Ascending aorta (tissue), 2 donors: ENCODE measurements at places on chromosomes 4 and X. TPM values are rescaled to one million over a fixed set of nuclear protein-coding genes. Genes with fewer than 3 reads are reported as not detected.
A peak's percentile ranks its signal among the peaks of the same experiment; 100 is the strongest.

Gene GRSF1
- 23.3 TPM for total RNA-seq

Gene ARMCX4
- total RNA-seq, result 7.3 TPM

Gene PAGE5
- total RNA-seq, result not detected

Gene FAM149A
- 13.9 TPM for total RNA-seq

Gene MAGED2
- total RNA-seq, result 187 TPM

Gene HPSE
- total RNA-seq, result 1.7 TPM

Gene HHIP
- total RNA-seq, result 2.2 TPM

Gene MAGEC2
- total RNA-seq, result not detected

Gene FGF16
- total RNA-seq, result not detected

Gene TEX13D
- total RNA-seq, result not detected

Gene MAGEA9
- not detected for total RNA-seq

Gene FGFR3
- 3.7 TPM for total RNA-seq

Gene GAGE1
- total RNA-seq, result not detected

Gene TSPAN7
- total RNA-seq, result 122 TPM

Gene LEF1
- not detected for total RNA-seq

Gene MAPK10
- 9.3 TPM for total RNA-seq

Gene CDKL2
- not detected for total RNA-seq

Gene STK26
- total RNA-seq, result 1.8 TPM

Gene GUCY1A1
- 37.1 TPM for total RNA-seq

Gene DUSP9
- not detected for total RNA-seq

Gene IL3RA
- 71.9 TPM for total RNA-seq

Gene ERAS
- not detected for total RNA-seq

Gene CFP
- total RNA-seq, result 25.4 TPM

Gene PTPN13
- 20.8 TPM for total RNA-seq

Gene SORCS2
- total RNA-seq, result 0.32 TPM

DNA sequence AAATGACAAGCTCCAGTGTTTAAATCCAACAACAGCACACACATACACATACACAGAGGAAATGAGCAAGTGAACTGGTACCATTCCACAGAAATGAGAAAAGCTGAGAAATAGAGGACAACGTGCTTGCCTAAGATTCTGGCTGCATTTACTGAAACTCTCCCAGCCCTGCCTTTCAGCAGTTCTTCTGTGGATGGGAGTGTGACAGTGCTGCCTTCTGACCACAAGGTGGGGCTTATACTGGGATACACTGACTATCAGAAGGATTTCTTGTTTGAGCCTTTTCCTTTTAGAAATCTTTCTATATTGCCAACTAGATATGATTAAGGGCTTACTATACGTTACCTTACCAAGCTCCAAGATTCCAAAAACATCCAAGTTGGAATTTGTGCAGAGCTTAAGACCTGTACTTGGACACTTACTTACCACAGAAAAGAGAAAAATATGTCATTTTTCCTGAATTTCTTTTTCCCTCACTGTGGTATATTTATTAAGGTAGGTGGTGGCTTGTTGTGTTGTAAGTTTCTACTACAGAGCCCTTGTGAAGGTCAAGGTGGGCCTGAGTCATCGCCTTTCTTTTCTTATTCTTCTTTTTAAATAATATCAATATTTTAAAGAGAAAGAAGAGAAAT is 10.7 kb upstream of the CXCL8 start:
- DNase-seq, result peak; percentile 87

DNA sequence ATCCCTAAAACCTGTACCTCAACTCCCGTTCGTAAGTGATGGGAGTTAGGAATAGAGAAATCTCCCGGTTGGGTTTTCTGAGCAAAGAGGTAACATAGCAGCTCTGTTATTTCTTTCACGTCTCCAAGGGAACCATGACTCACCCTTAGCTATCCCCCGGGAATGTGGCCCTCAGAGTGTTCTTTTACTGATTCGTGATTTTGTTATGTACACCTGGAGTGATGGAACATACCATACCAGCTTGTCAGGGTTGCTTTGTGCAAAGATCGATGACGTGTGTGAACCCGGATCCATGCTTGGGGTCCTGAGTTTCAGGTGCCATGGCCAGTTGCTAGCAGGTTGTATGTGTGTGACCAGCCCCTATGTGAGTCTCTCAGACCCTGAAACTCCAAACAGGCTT is 52.6 kb downstream of the HPRT1 start:
- DNase-seq, result no peak

DNA sequence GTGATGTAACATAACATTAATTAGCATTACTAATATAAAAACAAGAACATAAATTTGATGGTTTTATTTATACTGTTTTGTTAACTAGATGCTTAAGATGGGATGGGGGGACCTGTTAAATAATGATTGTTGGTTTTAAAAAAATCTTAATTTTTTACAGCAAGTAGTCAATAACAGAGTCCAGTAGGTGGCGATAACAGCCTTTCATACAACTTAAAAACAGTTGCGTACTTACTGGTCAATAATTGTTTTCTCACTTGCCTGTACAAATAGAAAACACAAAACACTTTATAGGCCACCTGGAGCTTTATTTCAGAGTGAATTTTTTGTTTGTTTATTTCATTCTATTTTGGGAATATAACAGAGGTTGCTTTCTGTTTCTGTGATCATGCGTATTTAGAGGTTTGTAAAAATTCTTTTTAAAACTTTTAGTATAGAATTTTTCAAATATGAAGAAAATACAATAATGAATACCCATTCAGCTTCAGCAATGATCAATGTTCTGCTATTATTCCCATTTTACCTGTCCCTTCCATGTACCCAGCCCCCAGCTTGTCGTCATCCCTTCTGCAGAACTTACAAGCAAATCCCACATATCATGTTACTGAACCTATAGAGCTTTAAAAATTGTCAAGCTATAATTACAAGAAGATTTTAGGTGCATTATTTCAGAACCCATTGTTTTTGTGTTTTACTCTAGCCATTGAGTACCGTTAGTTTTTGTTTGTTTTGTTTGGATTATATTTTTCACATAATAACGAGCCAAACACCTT is 97.1 kb downstream of the MRPL1 start:
- no peak for DNase-seq

GRCh38 chr4:2818351-2818939 is 25.2 kb upstream of the ADD1 start:
- no peak for DNase-seq

DNA sequence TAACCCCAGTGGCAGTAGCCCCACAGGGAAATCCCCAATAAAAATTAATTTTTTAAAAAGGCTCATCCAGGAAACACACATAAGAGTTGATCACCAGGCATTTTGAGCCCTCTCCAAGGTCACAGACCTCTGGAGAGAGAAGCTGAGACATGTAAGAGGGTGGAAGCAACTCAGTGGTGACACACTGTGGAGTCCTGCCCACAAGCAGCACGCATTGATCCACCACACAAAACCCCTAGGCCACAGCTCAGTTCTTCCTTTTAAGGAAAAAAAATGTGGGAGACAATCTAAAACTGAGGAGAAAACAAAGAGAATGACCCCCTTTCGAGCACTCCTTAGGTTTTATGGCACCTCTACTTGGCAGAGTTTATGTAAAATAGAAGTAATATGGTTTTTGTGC is 71.7 kb upstream of the S100G start:
- no peak for DNase-seq

DNA sequence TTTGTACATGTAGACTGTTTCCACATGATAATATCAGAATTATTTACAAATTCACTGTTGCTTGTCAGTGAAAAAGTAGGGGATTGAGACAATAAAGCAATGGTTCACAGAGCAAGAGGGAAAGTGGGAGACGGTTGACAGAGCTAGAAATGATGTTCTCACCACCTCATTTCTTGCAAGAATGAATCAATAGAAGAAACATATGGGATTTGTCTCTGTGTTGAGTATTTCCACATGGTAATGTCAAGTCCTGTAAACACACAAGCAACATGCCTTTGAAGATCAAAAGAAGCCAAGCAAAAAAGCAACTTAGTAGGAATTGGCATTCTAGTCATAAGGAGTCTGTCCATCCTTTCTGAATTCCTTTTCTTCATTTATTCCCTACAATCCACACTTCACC is 1806.6 kb upstream of the AGA start:
- DNase-seq, result no peak

DNA sequence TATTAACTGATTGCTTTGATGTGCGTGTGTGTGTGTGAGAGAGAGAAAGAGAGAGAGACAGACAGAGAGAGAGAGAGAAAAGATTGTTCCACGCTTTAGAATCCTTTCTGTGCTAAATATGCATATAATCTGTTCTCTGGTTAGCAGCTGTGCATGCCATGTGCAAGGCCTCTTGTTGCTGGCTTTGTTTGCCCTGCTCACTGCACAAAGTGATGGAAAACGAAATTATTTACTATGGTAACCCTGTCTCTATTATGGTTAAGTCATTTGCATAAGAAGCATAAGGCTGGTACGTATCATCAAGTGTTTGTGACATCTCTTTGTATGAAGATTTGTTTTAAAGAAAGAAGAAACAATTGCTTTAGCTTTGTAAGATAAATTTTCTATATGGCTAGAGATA is 190.2 kb upstream of the POF1B start:
- DNase-seq, result no peak

GRCh38 chr4:175810073-175810730 is 1.9 kb downstream of the GPM6A start:
- no peak for DNase-seq

GRCh38 chrX:24200133-24200532 is 50.6 kb downstream of the ZFX start:
- DNase-seq, result no peak

DNA sequence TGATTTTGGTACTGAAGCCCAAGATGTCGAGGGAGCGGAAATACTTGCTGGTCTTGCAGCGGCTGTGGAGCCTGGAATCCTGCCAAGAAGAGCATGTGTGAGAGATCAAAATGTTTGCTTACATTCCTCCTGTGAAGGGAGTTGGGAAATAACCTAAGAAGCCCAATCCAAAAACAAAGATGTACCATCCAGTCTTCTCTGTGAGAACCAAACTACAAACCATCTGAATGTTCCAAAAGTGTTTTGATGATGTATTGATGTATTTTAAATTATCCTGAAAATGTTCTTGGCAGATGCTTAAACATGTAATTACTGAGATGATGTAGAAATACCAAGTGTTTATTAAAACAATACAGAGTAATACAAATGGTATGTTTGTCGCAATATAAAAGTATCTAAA is 10.1 kb upstream of the ADH1A start:
- no peak for DNase-seq

DNA sequence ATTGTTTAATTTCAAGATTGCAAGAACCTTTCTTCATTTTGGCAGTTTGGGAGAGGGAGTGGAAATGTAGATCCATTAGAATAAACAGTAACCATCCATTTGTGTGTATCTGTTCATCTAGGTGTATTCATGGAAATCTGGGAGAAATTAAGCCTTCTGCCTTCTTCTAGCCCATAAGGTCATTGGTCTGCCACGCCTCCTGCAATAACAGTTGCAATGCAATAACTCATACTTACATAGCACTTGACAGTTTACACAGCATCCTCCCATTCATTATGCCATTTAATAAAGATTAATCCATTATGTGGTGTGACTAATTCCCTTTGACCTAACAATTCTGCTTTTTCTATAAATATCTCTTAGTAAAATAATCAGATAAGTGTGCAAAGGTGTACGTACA is 42.6 kb downstream of the SHROOM4 start:
- no peak for DNase-seq

- DNase-seq, result no peak
Measured at GRCh38 chr4:132982151-132982550, 166.9 kb upstream of the PCDH10 start.

GRCh38 chr4:76011700-76012387 is 4.5 kb upstream of the CXCL9 start:
- no peak for DNase-seq

GRCh38 chr4:54709400-54709799 is 51.6 kb downstream of the KIT start:
- DNase-seq, result no peak

- no peak for DNase-seq
Measured at GRCh38 chr4:1474126-1475090, 68.2 kb upstream of the NKX1-1 start.

- no peak for DNase-seq
Measured at GRCh38 chrX:118825227-118825626, 1.6 kb downstream of the ZCCHC12 start.

- no peak for DNase-seq
Measured at GRCh38 chr4:140163029-140163810, 9.2 kb upstream of the MAML3 start.

DNA sequence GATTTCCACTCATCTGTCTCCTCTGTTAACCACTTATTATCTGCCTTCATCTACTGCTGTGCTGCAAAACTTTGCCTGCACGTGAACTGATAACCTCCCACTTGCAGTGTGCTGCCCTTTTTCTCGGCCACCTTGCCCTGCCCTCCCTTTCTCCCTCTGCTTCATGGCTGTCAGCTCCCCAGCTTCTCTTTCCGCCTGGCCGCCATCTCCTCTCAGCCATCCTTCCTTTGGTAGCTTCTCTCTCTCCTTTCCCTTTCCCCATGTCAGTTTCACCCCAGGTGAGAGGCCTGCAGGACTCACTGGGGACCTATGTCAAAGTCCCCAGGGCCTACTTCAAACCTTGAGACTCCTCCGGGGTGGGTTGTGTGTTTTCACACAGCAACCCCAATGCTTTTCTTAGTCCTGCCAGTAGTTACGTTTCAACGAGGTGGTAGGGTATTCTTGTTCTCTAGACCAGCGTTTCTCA is 6.6 kb downstream of the MSL3 start:
- no peak for DNase-seq

DNA sequence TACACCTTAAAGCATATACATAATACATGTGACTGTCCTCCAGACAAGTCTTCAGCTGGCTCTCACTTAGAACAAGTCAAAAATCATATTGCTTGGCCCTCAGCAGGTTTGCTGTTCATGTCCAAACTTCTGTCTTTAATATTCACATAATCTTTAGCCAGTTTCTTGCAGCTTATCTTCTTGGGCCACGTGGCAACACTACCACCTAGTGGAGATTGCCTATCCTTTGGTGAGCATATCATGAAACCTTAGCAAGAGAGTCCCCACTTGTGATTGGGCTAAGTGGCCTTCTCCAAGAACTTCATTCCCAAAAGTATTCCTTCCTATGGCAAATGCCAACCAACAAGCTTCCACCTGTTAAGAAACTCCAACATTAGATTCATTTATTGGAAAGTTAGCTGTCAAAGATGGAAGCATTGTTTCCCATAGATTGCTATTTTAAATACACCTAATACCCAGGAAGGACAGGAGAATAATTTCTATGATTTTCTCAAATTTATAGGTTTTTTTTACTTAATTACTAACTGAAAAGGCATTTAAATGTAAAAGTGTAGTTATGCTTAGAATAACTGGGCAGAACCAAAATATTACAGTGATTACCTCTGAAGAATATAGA is 231.9 kb upstream of the INTU start:
- peak; percentile 64 for DNase-seq

GRCh38 chr4:1218634-1219565 is 30.0 kb downstream of the CTBP1 start:
- no peak for DNase-seq

GRCh38 chr4:155828628-155829027 is 37.4 kb downstream of the ASIC5 start:
- no peak for DNase-seq

- DNase-seq, result peak; percentile 25
Measured at GRCh38 chr4:6461301-6462165, 10.9 kb downstream of the PPP2R2C start.
